Activated CD4-positive, alpha-beta memory T cell treated with anti-CD3 and anti-CD28 coated beads, Interleukin-2, amount 10 ng/mL, durations not matched to agents 7 days and 5 days (primary cell): ENCODE measurements at places on chromosomes 13 and 19.

DNA sequence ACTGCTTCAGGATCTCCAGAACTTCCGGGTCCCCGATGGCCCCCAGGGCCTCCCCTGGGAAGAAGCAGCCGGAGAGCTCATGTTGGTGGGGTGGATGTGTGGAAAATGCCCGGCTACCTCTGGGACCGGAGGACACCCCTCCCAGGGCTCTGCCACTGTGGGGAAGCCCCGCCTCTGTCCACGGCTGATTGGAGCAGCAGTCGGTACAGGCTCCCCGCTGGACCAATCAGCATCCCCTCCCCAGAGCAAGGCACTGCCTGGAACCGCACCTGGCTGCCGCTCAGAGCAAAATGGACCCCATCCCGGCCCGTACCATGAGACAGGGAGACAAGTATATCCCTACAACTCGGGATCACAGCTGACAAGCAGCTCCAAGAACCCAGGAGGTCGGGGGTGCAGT is 6.4 kb downstream of the DOHH start:
- peak; percentile 45 for DNase-seq

- DNase-seq = no peak
Measured at GRCh38 chr13:71374471-71375049, 492.4 kb downstream of the DACH1 start.

- no peak for DNase-seq
Measured at GRCh38 chr13:28451482-28452217, 43.3 kb downstream of the FLT1 start.

- no peak for DNase-seq
Measured at GRCh38 chr19:43606569-43607229, 5.2 kb upstream of the SRRM5 start.

DNA sequence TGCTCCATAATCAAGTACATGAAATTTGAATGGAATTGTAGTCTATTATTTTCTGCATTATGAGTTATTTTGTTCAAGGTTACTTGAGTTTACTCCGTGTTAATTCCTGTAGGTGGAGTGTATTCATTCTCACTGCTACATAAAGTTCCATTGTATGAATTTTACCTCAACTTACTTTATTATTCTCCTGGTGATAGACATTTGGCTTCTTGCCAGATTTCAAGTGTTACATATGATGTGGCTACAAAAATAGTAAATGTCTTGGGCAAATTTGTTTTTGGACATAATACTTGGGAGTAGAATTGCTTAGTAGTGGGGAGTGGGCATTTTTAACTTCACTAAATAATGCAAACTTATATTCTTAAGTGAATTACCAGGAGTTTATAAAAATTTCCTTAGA is 328.9 kb downstream of the SHISA2 start:
- no peak for DNase-seq
